Activated CD8-positive, alpha-beta memory T cell treated with anti-CD3 and anti-CD28 coated beads, Interleukin-2, amount 10 ng/mL, durations not matched to agents 7 days and 5 days (primary cell): ENCODE measurements at places on chromosomes 5 and 9. TPM values are rescaled to one million over a fixed set of nuclear protein-coding genes. Genes with fewer than 3 reads are reported as not detected.
A peak's percentile ranks its signal among the peaks of the same experiment; 100 is the strongest.

- H3K27me3 ChIP-seq, result peaks cover 24% of the 10 kb centered on the region
- H3K4me3 ChIP-seq, result no peak overlapping the region
- no peaks in the 10 kb centered on the region for H3K4me1 ChIP-seq
- peaks cover 1% of the 10 kb centered on the region for H3K36me3 ChIP-seq
- no peak overlapping the region for H3K27ac ChIP-seq
- DNase-seq, result no peak
Observed at GRCh38 chr5:171728686-171729085, 56.9 kb upstream of the SMIM23 start.

DNA sequence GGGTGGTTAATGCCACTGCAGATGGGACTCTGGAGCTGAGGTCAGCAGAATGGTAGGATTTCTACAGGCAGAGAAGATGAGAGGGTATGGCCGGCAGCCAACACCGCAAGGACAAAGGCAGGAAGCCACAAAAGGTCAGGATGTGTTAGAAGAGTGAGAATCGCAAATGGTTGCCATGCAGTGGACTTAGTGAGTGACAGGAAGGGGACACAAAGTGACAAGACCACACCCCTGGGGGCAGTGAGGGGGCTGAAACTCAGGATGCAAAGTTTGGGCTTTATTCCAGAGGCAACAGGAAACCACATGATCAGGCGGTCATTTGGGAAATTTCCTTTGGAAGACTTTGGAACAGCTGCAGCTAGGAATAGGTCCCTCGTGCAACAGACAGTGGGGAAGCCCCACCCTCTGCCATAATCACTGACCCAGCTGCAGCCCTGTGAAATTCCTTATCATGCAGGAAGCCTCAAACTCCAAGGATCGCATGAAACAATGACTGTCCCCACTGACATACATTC lies 14.2 kb upstream of the CCDC180 start:
- H3K4me1 ChIP-seq, result peaks cover 5% of the 10 kb centered on the region
- no peak for DNase-seq
- H3K36me3 ChIP-seq, result peaks cover 27% of the 10 kb centered on the region
- no peak overlapping the region for H3K27ac ChIP-seq
- no peak overlapping the region for H3K4me3 ChIP-seq

- peaks cover 90% of the 10 kb centered on the region for H3K27me3 ChIP-seq
- H3K4me3 ChIP-seq, result no peak overlapping the region
- H3K4me1 ChIP-seq, result peaks cover 10% of the 10 kb centered on the region
- DNase-seq, result no peak
- H3K27ac ChIP-seq, result no peak overlapping the region
- peaks cover under 1% of the 10 kb centered on the region for H3K36me3 ChIP-seq
Observed at GRCh38 chr5:73307645-73308355, 134.8 kb downstream of the TMEM174 start.

- peaks cover 42% of the 10 kb centered on the region for H3K4me1 ChIP-seq
- no peak overlapping the region for H3K4me3 ChIP-seq
- H3K27ac ChIP-seq, result no peak overlapping the region
- DNase-seq, result no peak
Observed at GRCh38 chr9:76401580-76402354, 7.5 kb upstream of the RFK start.

GRCh38 chr9:14112226-14112625 lies 201.7 kb downstream of the NFIB start:
- no peaks in the 10 kb centered on the region for H3K4me1 ChIP-seq
- H3K36me3 ChIP-seq, result no peaks in the 10 kb centered on the region
- H3K4me3 ChIP-seq, result no peak overlapping the region
- no peaks in the 10 kb centered on the region for H3K27me3 ChIP-seq

DNA sequence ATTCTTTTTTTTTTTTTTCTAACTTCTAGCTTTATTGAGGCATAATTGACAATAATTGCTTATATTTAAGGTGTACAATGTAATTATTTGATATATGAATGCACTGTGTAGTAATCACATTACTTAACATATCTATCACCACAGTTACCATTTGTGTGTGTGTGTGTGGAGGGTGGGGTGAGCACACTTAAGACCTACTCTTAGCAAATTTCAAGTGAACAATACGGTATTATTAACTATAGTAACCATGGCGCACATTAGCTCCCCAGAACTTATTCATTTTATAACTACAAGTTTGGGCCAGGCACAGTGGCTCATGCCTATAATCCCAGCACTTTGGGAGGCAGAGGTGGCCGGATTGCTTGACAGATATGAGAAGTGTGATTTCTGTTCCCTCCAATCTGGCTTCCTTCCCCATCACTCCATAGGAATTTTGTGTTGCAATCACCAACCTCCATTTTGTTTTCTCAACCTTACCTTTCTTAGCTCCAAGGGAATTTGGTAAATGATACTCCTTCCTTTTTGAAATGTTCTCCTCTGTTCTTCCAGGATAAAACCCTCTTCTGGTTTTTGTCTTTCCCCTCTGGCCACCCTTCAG lies 14.9 kb downstream of the TXN start:
- no peak for DNase-seq
- H3K4me1 ChIP-seq, result no peaks in the 10 kb centered on the region
- H3K4me3 ChIP-seq, result no peak overlapping the region
- peaks cover 23% of the 10 kb centered on the region for H3K36me3 ChIP-seq
- no peak overlapping the region for H3K27ac ChIP-seq

GRCh38 chr9:120009856-120010255 lies 570.1 kb downstream of the CDK5RAP2 start:
- H3K4me1 ChIP-seq, result no peaks in the 10 kb centered on the region
- no peak overlapping the region for H3K4me3 ChIP-seq
- H3K27me3 ChIP-seq, result no peaks in the 10 kb centered on the region
- H3K27ac ChIP-seq, result no peak overlapping the region

- H3K4me3 ChIP-seq, result no peak overlapping the region
- H3K27me3 ChIP-seq, result peaks cover 67% of the 10 kb centered on the region
- H3K4me1 ChIP-seq, result peaks cover 5% of the 10 kb centered on the region
- DNase-seq, result no peak
Observed at GRCh38 chr5:172453986-172454357, 353 bp downstream of the SH3PXD2B start.

- H3K27ac ChIP-seq, result no peak overlapping the region
- H3K4me3 ChIP-seq, result no peak overlapping the region
- H3K36me3 ChIP-seq, result no peaks in the 10 kb centered on the region
- no peaks in the 10 kb centered on the region for H3K4me1 ChIP-seq
- no peak for DNase-seq
Observed at GRCh38 chr5:31027721-31028120, 165.8 kb upstream of the CDH6 start.

DNA sequence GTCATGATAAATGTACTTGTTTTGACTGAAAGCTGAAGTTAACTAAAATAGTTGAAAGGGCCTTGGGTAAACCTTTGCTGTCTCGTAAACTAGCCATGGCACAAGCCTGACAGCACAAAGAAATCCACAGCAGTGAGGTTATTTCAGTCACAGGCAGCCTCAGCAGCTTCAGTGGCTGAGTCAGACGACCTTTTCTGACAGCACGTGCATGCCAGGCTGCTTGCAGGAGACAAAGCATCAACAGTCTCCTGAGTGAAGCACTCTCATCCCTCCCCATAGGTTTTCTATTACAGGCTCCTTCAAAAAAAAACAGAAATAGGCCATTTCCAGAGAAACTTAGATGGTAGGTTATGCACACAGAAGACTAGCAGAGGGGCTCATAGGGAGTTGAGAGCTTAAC lies 34.6 kb downstream of the OXCT1 start:
- peaks cover 66% of the 10 kb centered on the region for H3K36me3 ChIP-seq
- DNase-seq, result peak; percentile 46
- H3K27me3 ChIP-seq, result no peaks in the 10 kb centered on the region
- H3K4me1 ChIP-seq, result peaks cover 51% of the 10 kb centered on the region
- no peak overlapping the region for H3K4me3 ChIP-seq

Gene PBX3
- 20.2 TPM for total RNA-seq

Gene GNAQ
- 17.6 TPM for total RNA-seq

Gene POU5F2
- 1.0 TPM for total RNA-seq

Gene MSX2
- not detected for total RNA-seq

Gene TRAPPC13
- total RNA-seq, result 18.5 TPM

Gene SPATA31A3
- not detected for total RNA-seq
